NCI-H2029 treated with DMSO at 0.1 percent for 48 hours (cell line): ENCODE measurements at places on chromosomes 3 and 15.

DNA sequence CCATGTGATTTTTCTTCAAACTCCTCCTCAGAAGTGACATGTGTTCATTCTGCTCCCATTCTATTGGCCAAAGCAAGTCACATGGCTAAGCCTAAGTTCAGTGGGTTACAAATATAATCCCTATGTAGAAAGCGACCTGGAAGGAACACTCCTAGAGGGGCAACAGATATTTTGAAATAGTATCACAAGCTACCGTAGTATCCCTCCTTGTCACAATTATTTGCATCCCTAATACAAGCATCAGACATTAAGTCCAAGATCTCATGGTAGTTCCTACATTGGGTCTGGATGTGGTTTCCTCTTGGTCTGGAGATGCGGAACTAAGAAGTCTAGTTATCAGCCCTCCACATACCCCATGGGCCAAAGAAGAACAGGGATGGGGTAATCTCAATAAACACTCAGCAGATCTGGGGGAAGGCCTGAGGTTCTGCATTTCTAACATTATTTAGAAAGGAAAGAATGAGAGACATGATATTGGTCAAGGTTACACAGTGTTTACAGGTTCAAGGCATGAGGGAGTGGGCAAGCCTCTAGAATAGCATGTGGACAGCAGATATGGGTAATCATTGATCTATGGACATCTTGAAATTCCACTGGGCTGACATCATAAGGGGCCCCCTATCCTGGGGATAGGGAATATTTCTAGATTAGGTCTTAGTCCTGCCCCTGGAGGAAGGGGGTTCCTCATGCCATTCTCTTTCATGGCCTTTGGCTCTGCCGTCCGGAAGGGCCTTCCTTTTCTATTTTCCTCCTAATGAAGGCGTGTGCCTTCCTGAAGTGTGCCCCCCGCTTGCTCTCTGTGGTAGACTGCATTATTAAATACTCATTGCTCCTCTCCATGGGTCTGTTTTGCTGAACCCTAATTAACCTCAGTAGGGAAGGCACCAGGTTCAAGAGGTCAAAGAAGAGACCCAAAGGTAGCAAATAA is 17.8 kb upstream of the ABHD2 start:
- no peak for DNase-seq

DNA sequence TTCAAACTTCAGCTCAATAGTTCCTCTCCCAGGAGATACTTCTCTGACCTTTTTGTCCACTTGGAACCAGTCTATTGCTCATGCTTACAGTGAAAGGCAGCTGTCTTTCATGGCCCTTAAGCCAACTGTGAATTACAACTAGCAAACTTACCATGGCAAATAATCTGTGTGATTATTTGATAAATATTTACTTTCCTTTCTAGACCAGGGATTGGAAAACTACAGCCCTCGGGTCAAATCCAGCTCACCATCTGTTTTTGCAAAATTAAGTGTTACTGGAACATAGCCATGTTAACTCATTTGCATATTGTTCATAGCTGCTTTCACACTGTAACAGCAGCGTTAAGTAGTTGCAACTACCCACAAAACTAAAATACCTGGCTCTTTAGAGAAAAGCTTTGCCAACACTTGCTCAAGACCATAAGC is 289.1 kb upstream of the MCTP2 start:
- no peak for DNase-seq

DNA sequence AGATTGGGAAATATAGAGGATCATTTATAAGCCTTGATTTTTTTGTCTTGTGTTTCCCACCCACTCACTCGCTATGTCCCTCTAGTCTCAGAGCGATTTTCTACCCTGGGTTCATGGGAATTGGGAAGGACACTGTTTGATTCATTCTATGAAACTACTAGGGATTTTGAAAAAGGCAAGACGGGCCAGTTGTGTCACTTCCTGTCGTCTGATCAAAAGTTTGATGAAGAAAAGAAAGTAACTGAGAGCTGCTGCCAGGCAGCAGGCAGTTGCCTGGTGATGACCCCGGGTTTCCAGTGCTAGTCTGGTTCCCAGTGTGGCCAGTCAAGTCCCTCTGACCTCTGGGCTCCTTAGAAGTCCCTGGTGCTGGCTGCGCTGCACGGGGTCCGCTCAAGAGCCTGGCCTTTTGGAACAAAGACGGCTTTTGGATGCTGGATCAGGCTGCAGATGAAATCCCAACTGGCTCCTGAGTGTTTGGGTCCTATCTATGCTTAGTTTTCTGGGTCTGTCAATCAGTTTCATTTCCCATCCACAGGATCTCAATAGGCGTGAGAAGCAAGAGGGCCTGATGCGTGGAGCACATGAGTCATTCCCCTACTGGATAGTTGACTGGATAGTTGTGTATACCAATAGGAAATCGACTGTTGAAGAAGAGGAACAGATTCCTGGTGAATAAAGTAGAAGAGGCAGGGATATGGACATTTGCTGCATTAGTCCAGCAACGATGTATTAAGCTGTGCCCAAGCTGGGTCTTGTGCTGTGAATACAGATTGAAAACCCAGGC is 89.7 kb downstream of the EEFSEC start:
- no peak for DNase-seq

DNA sequence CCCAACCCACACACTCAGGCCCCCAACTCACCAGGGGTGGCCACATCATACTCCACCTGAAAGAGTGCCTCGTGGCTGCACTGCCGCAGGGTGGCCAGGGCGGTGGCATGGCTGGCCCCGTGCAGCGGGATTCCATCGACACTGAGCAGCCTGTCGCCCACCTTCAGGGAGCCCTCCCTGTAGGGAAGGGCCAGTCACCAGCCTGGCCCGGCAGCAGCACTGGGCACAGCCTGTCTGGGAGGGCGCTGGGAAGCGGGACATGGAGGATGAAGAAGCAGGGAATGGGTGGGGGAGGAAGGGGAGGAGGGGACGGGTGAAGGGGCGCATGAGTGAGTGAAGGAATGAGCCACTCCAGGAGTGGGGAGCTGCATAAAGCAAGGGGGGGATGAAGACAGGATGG is 18.5 kb downstream of the GRIP2 start:
- no peak for DNase-seq

DNA sequence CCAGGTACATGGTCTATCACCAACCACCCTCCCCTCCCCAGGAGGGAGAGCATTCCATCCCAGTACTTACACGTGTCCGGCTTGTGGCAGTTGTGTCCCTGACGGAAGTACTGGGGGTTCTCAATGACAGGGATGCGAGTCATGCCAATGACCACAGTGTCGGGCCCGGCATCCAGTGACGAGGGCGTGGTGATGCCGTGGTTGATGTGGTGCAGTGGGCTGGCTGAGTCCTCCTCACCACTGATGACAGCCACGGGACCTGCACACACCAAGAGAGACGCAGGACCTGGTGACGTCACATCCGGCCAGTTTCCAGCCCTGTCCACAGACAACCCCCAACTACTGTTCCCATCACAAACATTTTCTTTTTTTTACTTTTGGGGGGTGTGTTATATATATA is 223.8 kb downstream of the NTRK3 start:
- no peak for DNase-seq

DNA sequence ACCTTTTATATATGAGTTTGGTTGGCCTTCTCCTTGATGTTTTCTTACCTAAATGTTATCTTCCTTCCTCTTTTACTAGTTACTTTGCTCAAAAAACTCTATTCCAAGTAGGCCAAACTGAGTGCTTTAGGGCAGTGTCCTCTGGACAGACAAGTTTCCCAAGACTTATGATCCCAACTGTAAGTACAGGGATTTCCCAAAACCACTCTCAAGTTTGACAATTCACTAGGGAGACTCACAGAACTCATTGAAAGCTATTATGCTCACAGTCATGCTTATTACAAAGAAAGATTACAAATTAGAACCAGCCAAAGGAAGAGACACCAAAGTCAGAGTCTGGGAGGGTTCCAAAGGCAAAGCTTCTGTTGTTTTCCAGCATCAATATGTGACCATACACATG is 534.2 kb upstream of the ALCAM start:
- DNase-seq = no peak

- no peak for DNase-seq
These were observed 221.0 kb upstream of the EOMES start for GRCh38 chr3:27943106-27943505.

DNA sequence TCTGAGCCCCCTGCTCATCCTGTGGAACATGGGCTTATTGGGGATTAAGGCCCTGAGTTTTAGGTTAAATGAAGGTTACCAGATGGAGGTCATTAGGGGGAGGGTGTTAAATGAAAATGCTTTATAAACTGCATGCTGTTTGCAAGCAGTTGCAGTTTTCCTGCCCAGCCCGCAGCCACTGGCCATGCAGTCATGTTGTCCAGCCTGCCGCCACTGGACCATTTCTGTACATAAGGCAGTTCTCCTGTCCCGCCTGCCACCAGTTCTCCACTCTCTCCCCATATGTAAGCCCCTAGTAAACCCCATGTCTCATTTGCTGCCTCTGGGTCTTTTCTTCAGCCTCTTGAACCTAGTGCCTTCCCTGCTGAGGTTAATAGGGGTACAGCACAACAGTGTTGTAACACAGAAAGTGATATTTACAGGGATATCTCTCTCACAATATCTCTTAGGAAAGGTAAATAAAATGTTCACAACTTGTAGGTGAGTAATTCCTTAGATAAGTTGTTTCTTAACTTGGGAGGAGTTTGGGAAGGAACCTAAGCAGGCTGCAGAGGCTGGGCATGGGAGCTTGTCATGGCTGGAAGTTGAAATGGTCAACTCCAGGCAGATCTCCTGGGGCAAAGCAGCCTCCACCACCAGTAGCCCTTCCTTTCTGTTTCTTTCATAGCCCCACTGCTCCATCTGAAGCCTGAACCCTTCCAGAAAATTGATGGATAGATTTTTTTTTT is 148.2 kb downstream of the CMSS1 start:
- no peak for DNase-seq
